ENCODE measurements at places on chromosomes 16 and 17.

- no peak for DNase-seq
Measured at GRCh38 chr16:48499923-48500381, 110.0 kb downstream of the N4BP1 start.

- peak; percentile 15 for DNase-seq
Measured at GRCh38 chr17:2222901-2223616, 80.5 kb downstream of the SMG6 start.

DNA sequence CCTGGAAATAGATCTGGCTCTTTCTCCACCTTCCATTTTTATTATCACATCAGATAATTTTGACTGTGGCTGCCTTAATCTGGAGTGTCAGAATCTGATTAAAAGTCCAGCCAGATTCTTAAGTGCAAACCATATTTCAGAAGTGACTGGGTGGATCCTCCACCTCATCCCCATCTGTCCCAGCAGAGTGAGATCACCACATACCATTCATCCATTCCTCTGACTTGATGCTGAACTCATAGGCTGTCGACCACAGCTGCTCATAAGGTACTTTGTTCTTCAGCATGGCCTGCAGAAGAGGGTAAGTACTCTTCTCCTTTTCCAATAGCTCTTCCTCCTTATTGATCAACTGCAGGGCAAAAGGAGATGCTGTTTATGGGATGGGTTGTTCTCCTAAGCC, 53.5 kb downstream of the DNAH3 start:
- DNase-seq: no peak

- no peak for DNase-seq
Measured at GRCh38 chr16:20747030-20747816, 5.6 kb upstream of the THUMPD1 start.

GRCh38 chr17:8243827-8244226, 4.0 kb downstream of the CTC1 start:
- no peak for DNase-seq

- DNase-seq: peak; percentile 70
Measured at GRCh38 chr17:9905902-9906301, 831 bp upstream of the RCVRN start.

DNA sequence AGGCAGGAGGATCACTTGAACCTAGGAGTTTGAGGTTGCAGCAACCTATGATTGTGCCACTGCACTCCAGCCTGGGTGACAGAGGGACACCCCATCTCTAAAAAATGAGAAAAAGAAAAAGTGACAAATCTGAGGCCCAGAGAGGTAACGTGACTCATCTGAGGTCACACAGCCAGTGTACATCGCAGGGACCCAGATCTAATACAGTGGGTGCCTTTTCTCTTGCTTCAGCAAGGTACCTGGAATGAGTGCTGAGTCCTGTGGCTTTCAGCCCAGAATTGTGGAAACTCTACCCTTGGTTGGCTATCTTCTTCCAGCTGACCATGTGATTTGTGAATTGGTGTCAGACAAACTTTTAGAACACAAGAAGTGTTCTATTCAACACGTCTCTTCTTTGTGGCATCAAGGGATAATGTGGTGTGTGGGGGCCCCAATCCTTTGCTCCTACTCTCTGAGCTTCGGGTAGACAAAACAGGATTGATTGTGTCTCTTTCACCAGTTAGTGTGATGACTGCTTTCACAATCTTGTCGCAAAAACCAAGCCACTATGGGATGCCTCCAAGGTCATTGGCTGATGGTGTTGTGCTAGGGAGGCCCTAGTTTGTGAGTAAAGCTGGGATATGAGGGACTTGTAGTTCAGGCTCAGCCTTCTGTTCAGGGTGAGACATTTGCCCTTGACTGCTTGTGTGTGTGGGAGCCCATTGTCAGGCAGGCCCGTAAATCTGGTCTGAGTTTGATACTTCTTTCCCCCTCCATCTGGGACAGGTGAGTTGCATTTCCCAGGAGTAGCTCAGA, 71.0 kb downstream of the MSI2 start:
- DNase-seq: no peak

DNA sequence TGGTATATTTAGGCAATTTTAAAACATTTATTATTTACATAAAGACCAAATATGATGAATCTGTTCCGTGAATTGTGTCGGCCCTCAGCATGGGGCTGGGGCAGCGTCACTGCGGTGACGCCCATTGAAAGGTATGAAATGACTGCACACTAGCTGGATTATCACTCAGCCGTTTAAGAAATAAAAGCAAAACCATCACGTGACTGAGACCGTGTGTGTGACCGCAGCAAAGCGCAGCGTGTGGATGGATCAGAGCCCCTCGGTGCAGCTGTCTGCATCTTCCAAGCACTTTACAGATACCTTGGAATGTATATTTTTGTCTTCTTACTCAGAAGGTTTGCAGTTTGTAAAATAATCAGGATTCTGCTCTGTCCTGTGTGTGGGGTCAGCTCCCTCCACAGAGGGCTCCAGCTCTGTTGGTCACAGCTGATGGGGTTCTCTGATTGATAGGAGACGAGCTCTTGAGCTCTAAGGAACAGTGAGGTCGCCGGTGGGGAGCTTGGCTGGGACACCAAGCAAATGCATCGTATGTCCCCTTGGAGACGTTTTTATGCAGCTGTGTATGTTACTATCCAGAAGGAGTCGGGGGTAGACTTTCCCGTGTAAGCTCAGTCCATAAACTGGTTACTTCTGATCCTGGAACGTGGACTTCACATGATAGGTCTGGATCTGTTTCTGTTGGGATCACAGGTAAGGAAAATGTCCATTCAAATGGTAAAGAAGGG, 45.1 kb downstream of the WDR45B start:
- no peak for DNase-seq

DNA sequence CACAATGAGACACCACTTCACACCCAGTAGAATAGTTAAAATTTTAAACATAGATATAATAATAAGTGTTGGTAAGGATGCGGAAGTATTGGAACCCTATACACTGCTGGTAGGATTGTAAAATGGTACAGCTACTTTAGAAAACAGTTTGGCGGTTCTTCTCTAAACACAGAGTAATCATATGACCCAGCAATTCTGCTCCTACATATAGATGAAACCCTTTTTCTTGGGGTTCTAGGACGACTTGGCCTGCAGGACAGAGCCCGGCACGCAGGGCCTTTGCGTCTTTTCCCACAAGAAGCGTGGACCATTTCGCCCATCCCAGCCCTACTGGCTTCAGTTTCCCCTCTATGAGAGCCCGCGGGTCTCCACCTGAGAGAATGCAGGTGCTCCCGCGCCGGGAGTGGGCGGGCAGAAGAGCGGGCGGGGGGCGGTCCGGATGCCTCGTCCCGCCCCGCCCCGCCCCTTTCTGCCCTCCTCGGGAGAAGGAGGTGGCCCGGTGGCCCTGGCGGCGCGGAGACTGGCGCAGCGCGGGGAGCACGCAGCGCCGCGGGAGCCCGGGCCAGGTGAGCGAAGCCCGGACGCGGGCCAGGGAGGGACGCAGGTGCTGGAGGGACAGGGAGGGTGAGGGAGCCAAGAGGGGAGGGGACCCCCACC, at the start of gene SDR42E2:
TSS of gene SDR42E2 (plus strand) at position 508 of the 657 bp plus-strand sequence. CDS start 3,077 bp downstream, outside the sequence.
- DNase-seq: peak; percentile 30

DNA sequence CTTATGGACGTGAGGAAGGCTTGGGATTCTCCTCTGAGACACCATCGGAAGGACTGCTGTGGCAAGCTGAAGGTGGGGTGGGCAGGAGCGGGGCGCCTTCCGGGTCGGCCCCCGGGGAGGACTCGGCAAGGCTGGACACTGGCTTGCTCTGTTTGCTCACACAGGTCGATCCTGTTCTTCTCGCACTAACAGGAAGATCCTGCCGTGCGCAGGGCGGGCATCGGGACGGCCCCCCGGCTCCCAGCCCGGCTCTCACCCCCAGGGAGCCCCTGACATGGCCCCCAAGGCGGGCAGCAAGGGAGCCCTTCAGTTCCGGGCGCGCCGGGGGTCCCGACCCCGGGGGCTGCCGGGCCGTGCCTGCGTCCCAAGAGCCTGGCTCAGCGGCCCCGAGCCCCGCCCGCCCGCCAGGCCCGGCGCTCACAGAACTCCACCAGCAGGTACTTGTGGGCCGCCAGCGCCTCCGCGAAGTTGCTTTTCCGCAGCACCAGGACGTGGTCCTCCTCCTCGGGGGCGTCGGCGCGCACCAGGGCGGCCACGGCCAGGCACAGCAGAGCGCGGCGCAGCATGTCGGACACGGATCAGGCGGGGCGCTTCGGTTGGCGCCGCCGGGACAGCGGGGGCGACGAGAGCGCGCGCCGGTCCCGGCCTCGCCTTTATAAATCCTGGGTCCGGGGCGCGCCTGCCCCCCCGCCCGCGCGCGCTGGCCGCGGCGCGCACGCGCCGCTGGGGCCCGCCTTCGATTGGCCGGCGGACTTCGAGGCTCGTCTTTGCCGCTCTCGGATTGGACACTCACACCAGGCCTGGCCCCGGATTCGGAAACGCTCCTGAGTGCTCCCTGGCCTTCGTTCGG, at the start of gene P4HB:
TSS of gene P4HB (minus strand) at position 630 of the 850 bp plus-strand sequence. CDS start at position 566, 64 bp downstream.
- DNase-seq: no peak

DNA sequence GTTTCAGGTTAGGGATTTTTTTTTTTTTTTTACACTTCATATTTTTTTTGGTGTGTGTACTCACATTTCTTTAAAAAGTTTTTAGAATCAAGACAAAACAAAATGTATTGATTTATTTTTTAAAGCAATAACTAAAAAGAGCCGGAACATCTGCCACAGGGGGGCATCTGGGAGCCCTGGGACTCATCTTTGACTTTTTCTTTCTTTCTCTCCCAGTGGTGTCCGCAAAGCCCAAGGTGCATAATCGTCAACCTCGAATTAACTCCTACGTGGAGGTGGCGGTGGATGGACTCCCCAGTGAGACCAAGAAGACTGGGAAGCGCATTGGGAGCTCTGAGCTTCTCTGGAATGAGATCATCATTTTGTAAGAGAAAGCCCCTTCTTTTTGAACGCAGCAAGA, 36.3 kb downstream of the WWP2 start:
- no peak for DNase-seq

GRCh38 chr17:50908860-50909764, 43.0 kb upstream of the TOB1 start:
- DNase-seq: no peak

DNA sequence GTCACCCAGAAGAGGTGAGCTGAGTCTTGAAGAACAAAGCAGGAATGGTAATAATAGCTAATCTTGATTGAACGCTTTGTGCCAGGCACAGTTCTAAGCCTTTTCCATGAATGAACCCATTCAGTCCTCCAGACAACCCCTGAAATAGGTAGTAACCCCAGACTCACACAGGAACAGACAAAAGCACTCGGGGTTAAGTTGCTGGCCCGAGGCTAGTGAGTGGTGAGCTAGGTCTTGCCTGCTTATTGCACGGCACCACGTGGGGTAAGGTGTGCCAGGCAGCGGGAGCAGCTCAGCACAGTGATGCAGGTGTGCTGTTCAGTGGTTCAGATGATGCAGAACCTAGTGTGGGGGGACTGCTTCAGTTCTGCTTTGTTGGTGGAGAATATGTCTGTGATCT, 181.6 kb downstream of the RAB11FIP4 start:
- no peak for DNase-seq

DNA sequence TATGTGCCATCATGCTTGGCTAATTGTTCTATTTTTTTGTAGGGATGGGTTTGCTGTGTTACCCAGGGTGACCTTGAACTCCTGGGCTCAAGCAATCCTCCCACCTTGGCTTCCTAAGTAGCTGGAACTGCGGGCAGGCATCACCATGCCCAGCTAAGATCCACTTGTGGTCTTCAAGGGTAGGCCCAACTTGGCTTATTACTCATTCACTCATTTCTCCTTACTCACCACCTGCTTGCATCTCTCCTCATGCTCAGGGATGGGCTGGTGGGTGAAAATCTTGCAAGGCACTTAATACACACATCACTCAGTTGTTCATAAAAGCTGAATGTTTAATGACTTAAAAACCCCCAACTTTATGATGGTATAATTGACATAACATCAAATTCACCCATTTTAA, 207.8 kb downstream of the SHISA9 start:
- DNase-seq: no peak

DNA sequence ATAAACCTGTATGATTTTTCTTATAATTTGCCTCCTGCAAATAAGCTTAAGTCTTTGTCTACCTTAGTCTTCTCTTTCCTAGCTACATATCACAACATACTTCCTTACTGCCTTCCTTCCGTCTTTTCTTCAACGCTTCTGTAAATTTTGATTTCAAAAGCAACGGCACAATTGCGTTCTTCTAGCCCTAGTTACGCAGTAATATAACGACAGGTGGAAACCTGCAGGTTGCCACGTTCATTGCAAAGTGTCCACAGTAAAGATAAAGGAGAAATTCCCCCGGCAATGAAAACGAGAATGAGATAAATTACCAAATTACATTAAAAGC, 546 bp upstream of the PSMD7 start:
- DNase-seq: no peak

DNA sequence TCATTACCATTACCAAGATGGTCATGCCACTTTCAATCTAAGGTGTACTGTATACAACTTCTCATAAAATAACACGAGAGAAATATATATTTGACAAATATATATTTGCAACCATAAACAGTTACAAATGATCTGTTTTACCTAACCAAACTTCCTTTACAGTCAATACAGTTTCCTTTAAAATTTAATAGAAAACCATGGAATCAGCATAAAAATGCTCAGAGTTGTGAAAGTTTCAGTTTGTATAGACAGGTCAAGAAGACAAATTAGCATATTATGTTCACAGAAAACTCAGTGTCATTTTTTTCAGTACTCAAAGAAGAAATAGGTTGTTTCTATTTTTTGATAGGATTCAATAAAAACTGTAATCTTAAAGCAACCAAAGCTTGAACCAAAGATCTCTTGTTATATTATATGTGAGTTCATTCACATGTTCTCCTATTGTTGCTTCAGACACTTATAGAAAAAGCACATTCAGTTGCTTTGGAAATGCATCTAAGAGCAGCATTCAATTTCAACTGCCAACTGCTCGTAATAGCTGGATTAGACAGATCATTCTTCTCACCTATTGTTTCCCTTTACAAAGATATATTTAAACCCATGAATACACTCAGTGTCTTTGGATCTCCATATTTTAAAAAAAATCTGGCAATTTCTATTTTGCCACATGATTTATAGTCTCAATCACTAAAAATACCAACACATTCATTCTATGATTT, 15.1 kb downstream of the SSH2 start:
- no peak for DNase-seq

Data from GM19239 (cell line).